ENCODE measurements at places on chromosomes 7 and 10.

- no peak for DNase-seq
Observed at GRCh38 chr10:58693919-58694318, 181.2 kb downstream of the BICC1 start.

GRCh38 chr10:1398626-1399410, 338.5 kb downstream of the ADARB2 start:
- no peak for DNase-seq

DNA sequence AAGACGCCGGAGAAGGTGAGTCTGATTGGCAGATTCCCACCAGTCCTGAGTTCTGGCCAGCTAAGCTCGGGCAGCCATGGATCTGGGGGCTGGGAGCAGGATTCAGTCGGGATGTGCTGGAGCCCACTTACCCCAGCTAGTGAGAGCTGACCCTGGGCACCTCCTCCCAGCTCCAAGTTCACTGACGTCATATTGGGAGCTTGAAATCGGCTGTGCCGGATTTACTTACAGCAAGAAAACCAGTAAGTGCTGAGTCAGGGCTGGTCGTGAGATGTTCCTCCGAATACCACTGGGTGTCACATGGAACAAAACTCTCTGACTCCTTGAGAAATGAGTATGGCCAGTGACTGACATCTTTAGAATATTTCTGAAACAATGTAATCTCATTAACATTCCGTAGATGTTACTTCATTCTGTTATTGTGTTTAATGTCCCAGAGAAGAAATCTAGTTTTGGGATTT, 621.2 kb downstream of the SDK1 start:
- no peak for DNase-seq

GRCh38 chr7:14425559-14425958, 436.1 kb upstream of the ETV1 start:
- no peak for DNase-seq

DNA sequence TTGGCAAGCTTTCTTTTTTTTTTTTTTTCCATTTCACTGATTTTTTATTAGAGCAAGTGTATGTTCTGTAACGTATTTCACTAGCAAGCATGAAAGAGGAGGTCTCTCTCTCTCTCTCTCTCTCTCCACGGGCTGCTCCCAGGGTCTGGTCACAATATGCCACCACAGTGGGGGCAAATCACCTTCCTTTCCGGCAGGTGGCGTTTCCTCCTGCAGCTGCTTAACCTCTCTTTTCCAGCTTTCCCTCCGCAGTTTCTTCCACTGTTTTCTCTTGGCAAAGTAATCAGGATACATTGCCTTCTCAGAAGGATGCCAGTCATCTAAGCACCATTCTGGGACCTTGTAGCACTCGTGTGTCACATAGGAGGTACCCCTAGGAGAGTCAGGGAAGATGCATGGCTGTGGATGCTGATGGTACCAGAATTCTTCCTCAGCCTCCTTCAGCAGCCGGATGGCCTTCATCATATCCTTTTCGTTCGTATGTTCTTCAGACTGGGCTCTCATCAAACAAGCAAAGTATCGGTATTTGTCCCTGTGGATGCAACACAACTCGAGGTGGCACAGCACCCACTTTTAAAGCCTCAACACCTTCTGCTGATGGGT, 197.3 kb upstream of the PODXL start:
- DNase-seq: no peak

- DNase-seq: no peak
Observed at GRCh38 chr10:43939939-43940820, 291.5 kb upstream of the ZNF32 start.

GRCh38 chr10:31034098-31034909, 2.6 kb upstream of the ZNF438 start:
- DNase-seq: no peak

DNA sequence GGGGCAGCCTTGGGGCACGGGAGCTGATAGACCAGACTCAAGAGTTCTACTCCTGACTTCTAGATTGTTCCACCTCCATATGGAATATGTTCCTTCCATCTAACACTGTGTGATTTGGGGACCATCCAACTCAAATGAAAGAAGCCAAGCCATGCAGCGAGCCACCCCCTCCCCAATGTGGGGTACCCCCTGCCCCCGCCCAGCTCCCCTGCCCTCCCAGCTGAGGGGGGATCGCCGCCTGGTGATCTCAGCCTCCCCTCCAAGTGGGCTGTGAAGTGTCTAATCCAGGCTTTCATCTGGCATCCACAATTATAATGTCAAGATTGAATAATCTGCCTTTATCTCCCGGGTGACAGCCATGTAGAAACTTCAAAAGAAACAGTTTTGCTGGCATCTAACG, 246.1 kb downstream of the RPS24 start:
- no peak for DNase-seq

DNA sequence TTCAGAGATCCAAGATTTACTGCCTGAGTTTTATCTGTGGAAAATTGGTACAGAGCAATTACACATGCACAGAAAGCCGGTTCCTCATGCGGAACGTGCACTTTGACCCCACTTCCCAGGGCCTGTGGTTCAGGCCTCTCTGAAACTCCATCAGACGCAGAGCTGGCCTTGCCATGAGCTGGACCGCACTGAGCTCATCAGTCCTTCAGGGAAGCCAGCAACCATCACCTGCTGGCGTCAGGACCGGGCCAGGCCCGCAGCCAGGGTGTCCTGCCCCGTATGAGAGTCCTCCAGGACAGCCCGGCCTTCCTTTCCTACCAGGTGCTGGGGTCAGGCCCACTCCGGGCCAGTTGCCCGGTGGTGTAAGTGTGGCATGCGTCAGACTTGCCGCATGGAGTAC, 446.5 kb upstream of the FOXK1 start:
- no peak for DNase-seq

GRCh38 chr7:30842542-30843451, 68.9 kb upstream of the AQP1 start:
- DNase-seq: no peak

- DNase-seq: no peak
Observed at GRCh38 chr7:54485044-54485443, 57.1 kb upstream of the VSTM2A start.

DNA sequence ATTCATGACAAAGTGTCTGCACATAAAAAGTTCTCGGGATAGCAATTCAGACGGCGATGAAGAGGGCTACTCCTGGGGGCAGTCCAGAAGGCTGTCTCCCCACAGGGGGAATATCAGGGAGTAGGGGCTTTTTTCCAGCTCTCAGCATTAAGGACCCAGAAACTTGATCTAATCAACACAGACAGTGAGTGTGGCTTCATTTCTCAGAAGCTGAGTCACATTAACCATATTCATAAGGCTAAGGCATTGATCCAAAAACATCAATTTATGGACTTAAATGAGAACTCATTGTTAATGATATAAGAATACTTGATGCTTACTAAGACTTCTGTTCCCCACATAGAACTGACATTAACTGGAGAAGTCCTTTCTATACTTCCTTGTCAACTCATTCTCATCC, 87.5 kb upstream of the AOAH start:
- no peak for DNase-seq

- no peak for DNase-seq
Observed at GRCh38 chr7:36526863-36527548, 137.3 kb downstream of the ANLN start.

DNA sequence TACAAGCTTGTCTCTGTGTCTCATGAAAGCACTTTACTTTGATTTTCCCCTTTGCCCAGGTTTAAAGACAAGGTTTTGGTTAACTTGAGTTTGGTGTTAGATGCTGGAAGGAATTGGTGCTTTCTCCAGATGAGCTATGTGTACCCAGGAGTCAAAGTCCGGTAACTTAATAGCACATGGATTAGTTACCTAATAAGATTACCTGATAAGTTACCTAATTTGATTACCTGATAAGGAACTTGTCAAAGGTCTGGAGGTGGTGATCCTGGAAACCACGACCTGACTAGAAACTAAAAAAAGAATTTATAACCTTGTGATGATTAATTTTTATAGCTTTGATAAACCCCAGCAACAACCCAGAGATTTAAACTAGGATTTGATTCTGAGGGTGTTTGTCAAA, 269.9 kb upstream of the CACNA2D1 start:
- no peak for DNase-seq

DNA sequence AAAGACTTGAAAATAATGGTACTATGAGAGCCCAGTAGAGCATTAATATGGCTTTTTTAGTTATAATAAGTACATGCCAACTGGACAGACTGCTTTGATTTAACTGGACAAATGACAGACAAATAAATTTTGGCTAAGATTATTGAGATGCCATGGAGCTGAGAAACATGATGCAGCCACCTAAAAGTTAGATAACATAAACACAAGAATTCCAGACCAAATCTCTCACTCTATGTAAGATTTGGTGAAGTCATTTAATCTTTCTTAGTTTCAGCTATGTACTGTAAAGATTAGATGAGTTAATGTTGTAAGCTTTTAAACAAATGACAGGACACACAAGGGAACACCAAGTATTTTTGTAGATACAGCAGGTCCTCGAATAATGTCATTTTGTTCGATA, 118.2 kb downstream of the CACNA2D1 start:
- DNase-seq: no peak

- no peak for DNase-seq
Observed at GRCh38 chr7:22088827-22089226, 143.1 kb upstream of the CDCA7L start.

- DNase-seq: no peak
Observed at GRCh38 chr7:109984729-109985128, 1106.2 kb upstream of the LRRN3 start.

- DNase-seq: no peak
Observed at GRCh38 chr10:97039538-97040247, 146.1 kb downstream of the SLIT1 start.

GRCh38 chr10:116574797-116575196, 16.0 kb upstream of the PNLIPRP1 start:
- no peak for DNase-seq

DNA sequence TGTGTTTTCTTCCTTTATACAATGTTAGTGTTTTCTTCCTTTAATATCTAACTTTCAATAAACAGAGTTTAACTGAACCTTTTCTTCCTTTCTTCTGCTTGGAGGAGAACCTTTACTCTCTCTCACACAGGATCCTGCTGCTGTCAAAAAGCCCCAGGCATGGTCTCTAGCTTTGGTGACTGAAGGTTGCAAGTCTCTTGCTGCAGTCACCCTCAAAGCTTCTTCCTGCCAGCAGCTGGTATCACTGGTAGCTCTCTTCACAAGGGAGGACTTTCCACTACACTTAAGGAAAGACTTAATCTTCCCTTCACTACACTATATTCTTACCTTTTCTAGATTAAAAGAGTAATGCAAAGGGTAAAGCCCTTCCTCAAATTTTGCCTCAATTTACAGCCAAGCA, 153.4 kb downstream of the SGMS1 start:
- no peak for DNase-seq

DNA sequence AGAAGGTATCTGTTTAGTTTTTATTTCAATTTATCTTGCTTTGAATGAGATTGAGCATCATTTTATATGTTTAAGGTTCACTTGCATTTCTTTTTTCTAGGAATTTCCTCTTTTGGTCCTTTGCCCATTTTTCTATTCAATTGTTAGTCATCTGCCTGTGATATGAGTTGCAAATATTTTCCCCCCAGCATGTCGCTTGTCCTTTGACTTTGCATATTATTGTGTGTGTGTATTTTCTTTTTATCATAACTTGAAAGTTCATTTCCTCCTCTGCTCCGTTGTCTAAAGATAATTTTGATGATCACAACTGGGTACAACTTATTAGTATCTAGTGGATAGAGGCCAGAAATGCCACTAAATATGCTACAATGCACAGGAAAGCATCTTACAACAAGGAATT, 132.7 kb upstream of the MDFIC start:
- no peak for DNase-seq

GRCh38 chr7:24401628-24402593, 117.9 kb downstream of the NPY start:
- no peak for DNase-seq

- no peak for DNase-seq
Observed at GRCh38 chr10:44993922-44994751, 6.6 kb upstream of the ZNF22 start.
